ENCODE measurements at places on chromosomes 7 and 10.

- no peak for DNase-seq
Measured at GRCh38 chr7:106813705-106814305, 51.3 kb upstream of the PIK3CG start.

DNA sequence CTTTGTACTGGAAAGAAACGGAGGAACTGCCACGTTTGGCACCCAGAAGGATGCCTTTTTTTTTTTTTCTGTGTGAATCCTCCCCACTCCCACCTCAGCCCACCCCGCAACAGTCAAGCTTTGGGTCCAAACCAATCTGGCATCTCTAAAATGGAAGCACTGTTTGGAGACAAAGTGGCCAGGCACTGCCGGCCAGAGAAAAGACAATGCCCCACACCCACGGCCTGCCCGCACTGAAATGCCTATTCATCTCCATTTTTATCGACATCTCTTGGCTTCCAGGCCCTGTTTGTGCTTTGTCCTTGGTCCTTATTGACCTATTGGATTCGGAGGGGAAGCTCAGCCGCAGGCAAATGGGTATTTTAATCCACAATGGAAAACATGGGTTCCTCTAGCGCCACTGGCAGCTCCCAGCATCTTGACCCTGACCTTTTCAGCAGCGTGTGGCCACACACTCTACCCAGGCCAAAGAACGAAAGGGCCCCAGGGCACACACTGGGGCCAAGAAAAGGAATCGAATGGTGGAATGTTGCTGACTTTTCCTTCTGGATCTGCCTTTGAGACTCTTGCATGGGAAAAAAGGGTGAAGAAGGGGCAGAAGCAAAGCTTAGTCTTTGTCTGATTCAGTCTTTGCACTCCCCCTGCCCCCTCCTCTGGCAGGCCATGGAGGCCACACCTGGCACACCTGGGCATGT lies 162.6 kb upstream of the CDCA7L start:
- no peak for DNase-seq

GRCh38 chr7:122457969-122458368 lies 153.4 kb upstream of the FEZF1 start:
- DNase-seq: no peak

DNA sequence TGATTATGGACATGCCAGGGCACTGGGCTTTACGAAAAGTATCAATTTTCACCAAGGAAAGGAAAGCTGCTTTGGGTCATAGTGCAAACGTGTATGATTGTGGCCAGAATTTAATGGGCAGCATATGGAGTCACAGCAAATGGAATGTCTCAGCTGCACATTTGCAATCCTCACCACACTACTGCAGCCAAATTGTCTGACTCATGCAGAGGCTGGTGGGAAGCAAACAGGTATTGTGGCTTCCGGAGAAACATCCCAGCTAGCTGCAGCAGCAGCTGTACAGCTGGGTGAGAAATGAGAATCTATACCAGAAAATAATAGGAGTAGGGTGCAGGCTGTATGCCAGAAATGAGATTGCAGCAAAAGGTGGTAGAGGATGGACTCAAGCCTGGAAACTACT lies 374.7 kb upstream of the VWC2 start:
- DNase-seq: no peak

DNA sequence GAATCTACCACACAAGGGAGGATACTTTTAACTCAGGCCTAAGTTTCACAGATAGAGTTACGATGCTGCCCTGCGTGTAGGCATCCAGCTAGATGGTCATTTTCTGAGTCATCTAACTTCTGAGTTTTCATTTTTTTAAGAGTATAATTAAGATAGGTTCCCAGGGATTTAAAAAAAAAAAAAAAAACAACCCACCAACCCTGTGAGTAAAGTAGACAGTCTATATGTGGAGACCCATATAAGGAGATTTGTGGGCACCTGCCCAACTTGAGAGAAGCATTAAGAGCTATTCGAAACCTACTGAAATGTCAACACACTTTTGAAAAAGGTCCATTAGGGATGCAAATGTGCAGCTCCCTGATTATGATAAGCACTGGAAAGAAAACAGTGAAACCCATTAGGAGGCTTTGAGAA lies 257.3 kb downstream of the TRIL start:
- no peak for DNase-seq

DNA sequence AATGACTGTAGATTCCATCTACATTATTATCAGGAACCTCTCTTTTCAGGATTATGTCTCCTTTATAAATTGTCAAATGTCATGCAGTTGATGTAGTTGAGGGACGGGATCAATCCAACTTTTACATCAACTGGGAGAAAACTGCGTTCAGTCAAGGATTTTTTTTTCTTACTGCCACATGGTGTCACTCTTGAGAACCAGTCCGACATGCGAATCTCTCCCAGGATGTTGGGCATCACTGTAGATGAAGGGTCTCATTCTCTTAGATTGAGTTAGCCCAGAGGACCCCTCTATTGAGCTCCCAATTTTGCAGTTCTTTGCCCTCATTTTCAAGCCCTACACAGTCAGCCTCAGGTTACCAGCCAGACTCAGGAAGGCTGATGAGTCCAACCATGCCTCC lies 120.3 kb upstream of the PTPRZ1 start:
- no peak for DNase-seq

DNA sequence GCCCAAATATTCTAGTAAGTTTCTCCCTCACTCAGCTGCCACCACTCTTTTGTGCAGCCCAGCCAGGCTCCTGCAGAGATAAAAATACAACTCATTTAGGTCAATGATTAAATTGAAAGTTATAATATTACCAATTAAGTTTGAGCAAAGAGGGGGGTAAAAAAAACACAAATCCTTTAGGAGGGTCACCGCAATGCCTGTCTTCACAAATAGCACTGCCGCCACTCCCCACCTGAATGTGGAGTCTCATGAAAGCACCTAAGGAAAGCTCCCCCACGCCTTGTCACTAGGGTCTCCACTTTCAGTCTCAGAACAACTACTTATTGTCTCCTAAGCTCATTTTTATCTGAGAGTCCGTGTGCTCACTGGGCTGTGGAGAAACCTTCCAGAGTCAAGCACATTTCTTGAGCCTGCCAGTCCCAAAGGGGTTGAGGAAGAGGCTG lies 148.7 kb downstream of the FGFR2 start:
- DNase-seq: no peak

Measured in activated T-cell treated with anti-CD3 and anti-CD28 coated beads, Interleukin-2, amount 50 U/mL, for 72 hours (primary cell).